Femur (tissue), 1 donor: ENCODE measurements at places on chromosomes 2 and 18.

GRCh38 chr2:29130295-29130694 is 15.1 kb downstream of the CLIP4 start:
- DNase-seq: no peak

- no peak for DNase-seq
Observed at GRCh38 chr2:158088093-158088492, 13.6 kb upstream of the UPP2 start.

DNA sequence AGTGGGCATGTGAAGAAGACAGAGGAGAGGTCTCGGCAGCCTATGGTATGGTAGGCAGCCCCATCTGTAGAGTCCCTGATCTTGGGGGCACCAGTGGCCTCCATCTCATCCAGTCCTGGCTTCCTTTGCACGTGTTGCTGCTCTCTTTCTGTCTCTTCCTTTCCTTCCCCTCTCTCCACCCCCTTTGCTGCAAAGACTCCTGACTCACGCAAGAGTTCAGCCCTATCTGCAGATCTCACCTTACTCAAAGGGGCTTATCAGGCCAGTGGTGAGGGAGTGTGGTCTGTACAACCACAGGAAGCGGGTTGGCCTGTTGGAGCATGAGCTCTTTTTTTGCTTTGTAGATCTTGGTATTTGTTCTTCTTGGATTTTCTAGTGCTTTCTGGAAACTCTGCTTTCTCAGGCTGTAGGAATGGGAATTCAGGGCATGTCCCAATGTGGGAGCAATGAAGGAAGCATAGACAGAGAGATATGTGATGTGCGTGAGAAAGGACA is 14.6 kb upstream of the NT5DC4 start:
- DNase-seq: no peak

DNA sequence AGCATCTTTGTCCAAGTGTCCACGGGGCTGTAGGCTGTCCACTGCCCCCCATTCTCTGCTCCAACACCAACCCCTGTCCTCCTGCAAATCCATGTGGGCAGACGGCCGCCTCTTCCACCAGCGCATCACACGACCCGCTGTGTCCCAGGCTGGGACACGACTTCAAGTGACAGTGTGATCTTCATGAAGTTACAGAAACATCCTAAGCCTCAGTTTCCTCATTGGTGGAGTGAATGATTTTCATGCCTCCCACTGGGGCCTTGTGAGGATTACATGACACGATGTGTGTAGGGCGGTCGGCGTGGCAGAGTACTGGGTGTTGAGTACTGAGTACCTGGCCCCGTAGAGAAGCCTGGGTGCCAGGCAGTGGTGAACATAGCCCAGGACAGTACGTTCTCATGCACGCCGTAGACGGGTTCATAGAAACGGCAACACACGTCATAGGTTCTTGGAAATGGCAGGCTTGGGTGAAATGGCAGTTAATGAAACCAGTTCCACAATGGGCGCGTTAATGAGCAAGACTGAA is 9.3 kb upstream of the ALLC start:
- DNase-seq: no peak

DNA sequence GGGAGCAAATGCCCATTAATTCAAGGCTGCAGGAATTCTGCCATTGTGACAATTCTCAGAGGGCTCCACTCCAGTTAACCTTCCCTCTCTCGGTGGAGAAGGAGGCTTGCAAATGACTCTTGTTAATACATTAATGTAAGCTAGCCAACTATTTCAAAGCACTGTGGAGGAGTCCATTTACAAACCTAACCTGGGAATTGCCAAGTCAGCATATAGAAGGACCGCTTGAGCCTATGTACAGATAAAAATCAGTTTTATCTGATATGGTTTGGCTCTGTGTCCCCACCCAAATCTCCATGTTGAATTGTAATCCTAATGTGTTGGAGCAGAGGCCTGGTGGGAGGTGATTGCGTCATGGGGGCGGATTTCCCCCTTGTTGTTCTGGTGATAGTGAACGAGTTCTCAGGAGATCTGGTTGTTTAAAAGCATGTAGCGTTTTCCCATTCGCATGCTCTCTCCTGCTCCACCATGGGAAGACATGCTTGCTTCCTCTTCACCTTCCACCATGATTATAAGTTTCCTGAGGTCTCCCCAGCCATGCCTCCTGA is 366.7 kb downstream of the LRATD1 start:
- no peak for DNase-seq

DNA sequence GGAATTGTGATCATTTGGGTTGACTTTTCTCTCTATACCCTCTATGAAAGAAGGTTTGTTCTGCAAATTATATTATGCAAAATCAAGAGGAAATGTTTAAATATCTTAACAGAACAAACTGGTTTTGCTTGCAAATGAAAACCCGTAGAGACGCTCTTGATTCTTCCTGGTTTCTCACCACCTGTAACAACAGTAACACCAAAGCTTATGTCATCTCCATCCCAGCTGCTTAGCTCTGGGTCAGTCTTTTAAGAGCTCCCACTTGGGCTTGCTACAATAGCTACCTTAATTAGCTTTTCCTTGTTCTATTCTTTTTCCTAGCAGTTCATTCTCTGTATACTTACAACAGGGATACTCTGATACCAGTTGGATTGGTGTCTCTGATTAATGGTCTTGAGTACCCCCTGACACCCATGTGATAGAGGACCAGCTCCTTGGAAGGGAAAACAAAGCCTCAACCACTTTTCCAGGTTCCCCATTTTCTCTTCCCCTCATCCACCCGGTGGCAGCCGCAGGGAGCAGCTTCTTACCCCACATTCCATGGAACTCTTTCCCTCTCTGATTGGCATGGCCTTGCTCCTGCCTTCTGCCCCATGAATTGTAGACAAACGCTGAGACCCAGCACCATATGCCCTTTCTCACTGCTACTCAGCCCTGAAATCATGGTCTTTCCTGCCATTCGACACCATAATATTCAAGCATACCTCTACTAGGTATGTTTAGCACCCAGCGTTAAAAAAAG is 27.7 kb downstream of the TMEM182 start:
- DNase-seq: no peak

DNA sequence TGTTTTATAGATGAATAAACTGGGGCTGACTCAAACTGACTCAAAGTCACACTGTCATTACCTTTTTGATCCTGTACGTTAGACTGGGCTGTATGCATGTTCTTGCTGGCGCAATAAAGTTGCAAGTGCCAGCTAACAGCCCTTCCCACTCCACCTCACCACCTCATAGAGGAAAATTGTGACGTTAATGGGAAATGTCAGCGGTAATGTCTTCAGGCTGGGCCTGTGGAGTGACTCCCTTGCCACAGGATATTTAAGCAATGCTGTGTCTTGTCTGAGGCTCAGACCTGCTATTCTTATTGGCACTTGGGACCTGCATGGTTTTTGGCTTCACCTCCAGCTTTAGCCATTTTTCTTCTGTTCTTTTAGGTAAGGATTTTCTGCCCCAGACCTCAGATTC is 25.2 kb upstream of the CASP10 start:
- DNase-seq: no peak

DNA sequence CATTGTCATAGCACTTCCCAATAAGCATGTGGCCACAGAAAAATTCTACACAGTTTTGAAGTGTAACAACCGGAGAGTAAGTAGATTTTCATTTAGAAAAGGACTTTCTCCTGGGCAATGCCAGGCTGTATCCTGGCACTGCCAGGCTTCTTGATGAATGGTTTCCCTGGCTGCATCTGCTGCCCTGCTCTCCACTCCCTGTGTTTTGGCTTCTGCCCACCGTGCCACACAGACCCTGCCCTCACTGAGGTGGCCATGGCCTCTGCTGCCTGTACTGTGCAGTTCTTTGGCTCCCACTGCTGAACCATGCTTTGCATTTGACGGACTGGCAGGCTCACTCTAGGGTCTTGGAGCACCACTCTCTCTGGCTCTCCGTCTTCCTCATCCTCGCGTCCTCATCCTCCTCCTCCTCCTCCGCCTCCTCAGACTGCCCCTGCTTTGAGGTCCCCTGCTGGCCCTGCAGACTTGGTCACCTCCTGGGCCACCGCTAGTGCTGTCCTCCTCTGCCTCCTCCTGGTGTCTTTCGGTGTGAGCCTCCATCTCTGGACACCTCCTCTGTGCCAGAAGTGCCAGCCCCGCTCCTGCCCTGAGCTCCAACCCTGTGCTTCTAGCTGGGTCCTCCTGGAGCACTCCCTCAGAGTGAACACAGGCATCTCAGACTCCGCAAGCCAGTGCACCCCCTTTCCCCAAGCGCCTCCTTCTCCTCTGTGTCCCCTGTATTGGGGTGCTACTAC is 45.9 kb upstream of the CNGA3 start:
- DNase-seq: no peak

DNA sequence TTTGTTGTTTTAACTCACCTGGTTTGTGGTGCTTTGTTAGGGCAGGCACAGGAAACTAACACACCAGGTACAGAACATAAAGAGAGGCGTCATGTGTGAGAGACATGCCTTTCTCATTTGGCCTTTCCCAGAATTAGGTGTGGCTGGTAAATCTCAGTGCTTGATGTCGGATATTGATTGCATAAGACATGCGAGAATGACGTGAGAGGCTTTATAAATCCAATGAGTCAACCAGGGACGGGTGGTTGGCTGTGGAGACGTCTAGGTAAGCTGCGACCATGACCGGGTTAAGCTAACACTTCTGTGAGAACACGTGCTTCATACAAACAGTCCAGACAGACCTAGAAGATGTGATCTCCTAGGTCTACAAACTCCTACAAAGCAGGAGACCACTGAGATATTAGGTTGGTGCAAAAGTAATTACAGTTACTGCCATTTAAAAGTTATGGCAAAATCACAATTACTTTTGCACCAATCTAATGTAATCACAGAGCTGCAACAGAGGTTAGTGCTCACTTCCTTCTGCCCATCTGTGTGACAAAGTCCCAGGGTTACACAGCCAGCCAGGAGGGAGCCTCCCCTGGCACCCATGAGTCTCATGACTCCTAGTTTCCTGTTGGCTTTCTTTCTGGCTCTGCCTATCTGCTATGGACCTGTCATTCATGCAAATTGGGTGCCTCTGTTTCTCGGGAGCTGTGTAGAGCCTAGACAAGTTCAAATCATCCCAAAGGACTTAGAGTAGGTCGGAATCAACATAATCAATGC is 98.9 kb upstream of the ATP8B1 start:
- no peak for DNase-seq

DNA sequence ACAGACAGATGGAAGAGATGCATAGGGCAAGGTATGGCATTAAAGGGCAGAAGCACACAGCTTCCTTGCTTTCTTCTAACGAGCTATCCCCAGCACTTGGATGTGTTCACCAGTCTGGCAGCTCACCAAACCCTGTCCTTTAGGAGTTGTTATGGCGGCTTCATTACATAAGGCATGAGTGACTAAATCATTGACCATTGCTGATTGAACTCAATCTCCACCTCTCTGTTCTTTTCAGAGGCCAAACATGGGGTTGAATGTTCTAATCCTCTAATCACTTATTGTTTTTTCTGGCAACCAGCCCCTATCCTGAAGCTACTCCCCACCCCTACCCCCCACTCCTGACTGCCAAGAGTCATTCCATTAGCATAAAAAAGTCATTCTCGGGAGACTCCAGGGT is 301.8 kb downstream of the XIRP2 start:
- DNase-seq: no peak

DNA sequence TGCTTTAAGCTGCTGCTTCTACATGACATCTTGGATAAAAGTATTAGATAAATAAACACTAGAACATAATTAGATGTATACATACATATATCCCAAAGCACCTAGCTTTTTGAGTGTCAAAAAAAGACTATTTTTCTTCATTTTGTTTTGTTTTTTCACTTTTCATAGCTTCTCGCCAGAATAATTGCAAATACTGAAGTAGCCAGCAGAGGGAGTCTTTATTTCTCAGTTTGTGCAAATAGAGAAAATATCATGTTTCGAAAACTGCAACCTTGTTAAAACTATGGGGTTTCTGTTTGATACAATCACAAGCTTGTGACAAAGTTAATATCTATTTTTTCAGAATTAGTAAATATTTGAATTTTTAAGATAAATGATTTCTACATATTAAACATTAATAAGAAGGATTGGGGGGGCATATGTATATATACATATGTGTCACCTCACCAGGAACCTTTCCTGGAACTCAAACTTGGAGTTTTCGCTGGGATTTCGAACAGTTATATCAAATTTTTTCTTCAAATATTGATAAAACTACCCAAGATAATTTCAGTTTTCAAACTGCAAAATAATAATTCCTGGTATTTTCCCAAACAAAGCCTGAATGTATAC is 61.0 kb downstream of the GRB14 start:
- no peak for DNase-seq

DNA sequence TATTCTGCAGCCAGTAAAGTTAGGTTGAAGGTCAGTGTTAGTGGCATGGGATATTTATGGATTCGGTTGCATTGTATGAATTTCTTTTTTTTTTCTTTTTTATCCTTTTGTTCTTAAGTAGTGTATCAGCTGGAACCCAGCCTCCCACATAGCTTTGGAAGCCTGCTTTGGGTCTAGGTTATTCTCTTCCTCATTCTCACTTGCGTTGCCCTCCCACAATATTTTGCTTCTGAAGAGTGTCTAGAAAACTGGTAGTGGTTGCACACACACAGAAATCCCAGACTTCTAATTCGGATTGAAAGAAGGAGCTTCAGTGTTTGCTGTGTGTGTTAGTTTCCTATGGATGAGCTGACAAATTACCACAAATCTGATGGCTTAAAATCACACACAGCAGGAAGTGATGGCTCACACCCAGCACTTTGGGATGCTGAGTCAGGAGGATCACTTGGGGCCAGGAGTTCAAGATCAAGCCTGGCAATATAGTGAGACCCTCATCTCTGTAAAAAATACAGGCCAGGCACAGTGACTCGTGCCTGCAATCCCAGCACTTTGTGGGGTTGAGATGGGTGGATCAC is 104.8 kb downstream of the ARL4C start:
- no peak for DNase-seq

GRCh38 chr18:79631096-79631507 is 48.5 kb upstream of the CTDP1 start:
- peak; percentile 5 for DNase-seq

- DNase-seq: no peak
Observed at GRCh38 chr2:237440819-237441281, 26.9 kb upstream of the COL6A3 start.

DNA sequence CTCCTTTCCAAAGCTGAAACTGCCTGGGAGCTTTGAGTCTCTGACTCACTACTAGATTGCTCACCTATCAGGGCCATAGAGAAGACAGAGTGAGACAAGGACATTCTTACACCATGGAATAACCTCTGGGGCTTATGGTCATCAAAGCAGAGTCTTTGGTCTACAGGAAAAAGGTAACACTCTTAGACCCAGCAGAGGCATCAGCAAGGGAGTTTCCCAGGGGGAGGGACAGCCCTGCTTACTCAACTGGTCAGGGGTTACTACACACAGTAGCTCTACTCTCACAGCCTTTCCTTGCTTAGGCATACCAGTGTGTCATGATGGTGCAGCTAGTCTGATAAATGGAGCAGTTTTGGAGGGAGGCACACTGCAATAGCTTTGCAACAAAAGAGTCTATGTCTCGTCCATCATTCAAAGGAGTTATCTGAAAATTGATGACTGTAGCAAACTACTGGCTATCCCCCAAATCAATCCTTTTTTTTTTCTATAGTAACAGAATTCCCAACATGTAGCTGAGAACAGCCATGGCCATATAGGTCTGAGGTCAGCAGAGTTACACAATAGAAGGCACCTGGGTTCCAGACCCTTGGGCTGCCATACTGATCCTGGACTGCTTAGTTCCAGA is 22.4 kb upstream of the CD28 start:
- no peak for DNase-seq
